ENCODE measurements at places on chromosomes 7 and 10. TPM values are rescaled to one million over a fixed set of nuclear protein-coding genes. Genes with fewer than 3 reads are reported as not detected.

DNA sequence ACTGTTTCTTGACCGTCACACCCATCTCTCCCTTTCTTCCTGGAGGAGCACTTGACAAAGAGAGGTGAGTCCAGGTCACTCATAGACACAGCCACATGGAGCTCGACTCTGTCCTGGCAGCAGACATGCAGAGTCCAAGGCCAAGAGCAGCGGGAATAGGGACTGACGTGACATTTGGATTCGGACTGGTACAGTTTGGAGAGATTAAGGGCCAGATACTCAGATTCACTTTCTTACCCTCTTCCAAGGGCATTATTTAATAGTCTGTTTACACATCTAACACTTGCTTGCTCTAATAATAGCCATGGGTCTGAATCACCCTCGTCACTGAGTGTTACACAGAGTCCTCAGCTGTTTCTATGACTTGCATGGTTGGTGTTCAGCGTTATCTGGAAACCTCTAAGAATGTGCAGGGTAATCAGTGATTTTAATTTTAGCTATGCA is 39.2 kb upstream of the OTUD1 start:
- no peak for DNase-seq

GRCh38 chr7:141262101-141263090 is 188.5 kb downstream of the TMEM178B start:
- no peak for DNase-seq

GRCh38 chr7:70301673-70302185 is 703.5 kb downstream of the AUTS2 start:
- no peak for DNase-seq

DNA sequence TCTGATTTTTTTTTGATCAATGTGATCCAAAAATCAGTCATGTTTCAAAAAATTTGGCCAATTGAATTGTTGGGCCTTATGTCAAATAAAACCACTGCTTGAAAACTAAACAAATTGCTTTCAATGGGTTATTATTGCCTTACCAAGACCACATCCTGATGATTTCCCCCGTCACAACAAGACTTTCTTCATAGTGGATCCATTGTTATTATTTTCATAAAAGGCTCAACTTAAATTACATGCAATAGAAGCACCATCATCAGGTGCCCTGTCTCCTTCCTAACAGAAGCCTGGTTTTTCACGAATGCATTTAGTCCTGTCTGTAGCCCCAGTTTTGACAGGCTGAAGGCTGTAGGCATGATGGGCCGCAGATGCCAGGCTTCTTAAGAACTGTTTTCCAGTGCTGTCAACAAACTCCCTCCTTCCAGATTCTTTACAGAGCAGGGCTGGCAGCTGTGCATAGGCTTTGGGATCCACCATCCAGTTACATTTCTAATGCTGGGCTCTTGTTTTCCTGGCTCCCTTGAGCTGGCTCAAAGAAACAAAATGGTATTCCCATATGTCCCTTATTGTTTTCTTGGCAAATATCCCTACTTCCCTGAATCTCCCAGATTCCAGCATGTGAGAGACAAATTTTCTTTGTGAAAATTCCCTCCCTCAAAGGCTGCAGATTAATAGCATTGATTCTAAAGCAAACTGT is 302.0 kb downstream of the TWIST1 start:
- DNase-seq = no peak

GRCh38 chr10:1737222-1738061 is at the start of gene ADARB2:
Gene ADARB2 (minus strand): TSS chr10:1737525.
- no peak for DNase-seq

GRCh38 chr7:157210682-157211081 is 72.0 kb downstream of the UBE3C start:
- DNase-seq = no peak

The FZD1 gene
- 27.0 TPM for total RNA-seq

The PDAP1 gene
- total RNA-seq = 93.3 TPM

The LRGUK gene
- total RNA-seq = 0.11 TPM

The SRRM3 gene
- total RNA-seq = 27.1 TPM

The ANKRD26 gene
- 3.9 TPM for total RNA-seq

The PSAP gene
- 1,145 TPM for total RNA-seq

The TAS2R4 gene
- not detected for total RNA-seq

The ACTL6B gene
- not detected for total RNA-seq

Data from right atrium auricular region (tissue), 2 donors.